Tongue (tissue), 3 donors: ENCODE measurements at places on chromosomes 7 and 10.

- DNase-seq: no peak
Observed at GRCh38 chr7:112331492-112331891, 118.8 kb upstream of the IFRD1 start.

DNA sequence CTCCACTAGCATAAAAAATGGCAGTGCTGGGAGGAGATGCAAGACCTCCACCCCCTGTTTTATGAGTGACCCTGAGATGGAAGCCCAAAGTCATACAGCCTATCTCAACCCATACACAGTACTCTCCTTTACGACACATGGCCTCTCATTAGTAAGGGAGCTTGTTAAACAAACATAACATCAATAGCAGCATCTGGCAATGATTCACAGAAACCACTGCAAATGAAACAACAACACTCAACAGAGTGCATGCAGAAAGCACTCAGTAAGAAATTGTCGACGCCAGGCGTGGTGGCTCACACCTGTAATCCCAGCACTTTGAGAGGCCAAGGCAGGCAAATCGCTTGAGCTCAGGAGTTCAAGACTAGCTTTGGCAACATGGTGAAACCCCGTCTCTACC is 27.5 kb upstream of the FIGNL1 start:
- DNase-seq: no peak

DNA sequence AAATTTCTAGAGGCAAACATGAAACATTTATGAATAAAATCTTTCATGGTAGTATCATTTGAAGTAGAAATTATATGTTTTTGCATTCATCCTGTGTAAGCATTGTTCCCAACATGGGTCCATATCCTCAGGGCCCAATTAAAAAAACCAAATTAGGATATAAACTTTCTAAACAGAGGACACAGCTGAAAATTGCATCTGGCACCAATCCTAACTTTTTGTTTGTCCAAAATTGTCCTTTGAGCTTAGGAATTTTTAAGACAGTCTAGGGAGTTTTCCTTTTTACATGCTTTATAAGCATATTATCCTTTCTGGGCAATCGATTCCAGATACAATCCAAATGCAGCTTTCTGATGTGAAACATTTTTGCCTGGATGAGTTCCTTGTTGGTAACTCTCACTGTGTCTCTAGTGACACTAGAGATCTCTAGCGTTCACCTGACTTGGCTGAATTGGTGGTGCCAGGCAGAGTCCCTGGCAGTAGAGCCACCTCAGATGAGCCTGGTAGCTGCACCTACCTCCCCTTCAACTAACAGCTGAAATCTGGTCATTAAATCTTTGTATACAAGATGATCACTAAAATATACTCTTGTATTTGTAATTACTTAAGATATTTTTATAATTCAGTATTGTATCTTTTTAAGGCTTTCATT is 137.6 kb upstream of the SAMD8 start:
- DNase-seq: peak; percentile 15

- DNase-seq: no peak
Observed at GRCh38 chr7:34087892-34088891, 182.9 kb downstream of the BMPER start.

DNA sequence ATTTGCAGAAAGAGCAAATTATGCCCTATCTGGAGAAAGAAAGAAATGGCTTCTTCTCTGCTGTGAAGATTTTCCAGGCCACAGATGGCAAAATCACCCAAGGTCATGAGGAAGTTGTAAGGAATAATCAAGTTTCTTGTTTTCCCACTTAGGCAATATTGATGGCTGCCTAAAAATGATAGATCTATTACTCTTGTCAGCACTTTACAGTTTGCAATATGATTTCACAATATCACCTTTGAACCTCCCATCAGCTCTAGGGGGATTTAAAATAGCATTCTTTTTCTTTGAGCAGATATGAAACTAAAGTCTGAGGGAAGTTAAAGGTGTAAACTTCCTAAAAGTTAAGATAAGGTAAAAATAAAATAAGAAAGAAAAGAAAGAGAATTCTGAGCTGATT is 6.7 kb downstream of the NPSR1 start:
- DNase-seq: no peak

DNA sequence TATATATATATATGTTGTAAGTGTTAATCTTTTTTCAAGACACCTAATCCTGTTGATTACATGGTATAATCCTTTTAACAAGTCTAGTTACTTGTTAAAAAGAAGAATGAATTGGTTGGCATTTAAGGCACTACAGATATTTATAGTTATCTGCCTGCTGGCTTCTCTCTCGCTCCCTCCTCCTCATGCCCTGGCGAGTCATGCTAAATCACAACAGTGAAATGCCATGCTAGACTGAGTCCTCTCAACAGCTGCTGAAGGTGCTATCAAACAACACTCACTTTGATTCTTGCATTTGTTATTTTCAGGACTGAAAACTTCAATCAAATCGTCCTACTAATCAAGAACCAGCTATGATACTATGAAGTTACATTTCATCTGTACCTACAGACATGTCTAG is 15.4 kb downstream of the NRAP start:
- peak; percentile 63 for DNase-seq

GRCh38 chr10:69321865-69322264 is 43.6 kb downstream of the HK1 start:
- DNase-seq: no peak

- peak; percentile 89 for DNase-seq
Observed at GRCh38 chr10:30812018-30812851, 182.7 kb upstream of the LYZL2 start.

DNA sequence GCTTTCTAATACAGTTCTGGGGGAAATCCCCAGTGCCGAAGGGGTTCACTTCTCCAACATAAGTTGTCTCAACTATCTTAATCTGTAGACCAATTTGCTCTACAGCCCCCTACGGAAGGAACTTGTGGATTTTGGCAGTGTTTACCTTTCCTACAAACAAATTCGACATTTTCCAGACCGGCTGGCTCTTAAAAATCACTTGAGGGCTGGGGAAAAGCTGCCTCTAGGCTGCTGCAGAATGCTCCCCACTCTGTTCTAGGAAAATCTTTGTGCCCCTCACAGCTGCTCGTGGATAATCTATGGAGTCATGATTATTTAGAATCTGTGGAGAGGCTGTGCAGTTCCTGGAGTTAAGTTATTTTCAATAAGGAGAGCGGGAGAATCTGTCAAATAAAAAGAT is 474.6 kb upstream of the FZD8 start:
- peak; percentile 83 for DNase-seq

- DNase-seq: peak; percentile 1
Observed at GRCh38 chr7:45511721-45512597, 62.2 kb upstream of the ADCY1 start.

DNA sequence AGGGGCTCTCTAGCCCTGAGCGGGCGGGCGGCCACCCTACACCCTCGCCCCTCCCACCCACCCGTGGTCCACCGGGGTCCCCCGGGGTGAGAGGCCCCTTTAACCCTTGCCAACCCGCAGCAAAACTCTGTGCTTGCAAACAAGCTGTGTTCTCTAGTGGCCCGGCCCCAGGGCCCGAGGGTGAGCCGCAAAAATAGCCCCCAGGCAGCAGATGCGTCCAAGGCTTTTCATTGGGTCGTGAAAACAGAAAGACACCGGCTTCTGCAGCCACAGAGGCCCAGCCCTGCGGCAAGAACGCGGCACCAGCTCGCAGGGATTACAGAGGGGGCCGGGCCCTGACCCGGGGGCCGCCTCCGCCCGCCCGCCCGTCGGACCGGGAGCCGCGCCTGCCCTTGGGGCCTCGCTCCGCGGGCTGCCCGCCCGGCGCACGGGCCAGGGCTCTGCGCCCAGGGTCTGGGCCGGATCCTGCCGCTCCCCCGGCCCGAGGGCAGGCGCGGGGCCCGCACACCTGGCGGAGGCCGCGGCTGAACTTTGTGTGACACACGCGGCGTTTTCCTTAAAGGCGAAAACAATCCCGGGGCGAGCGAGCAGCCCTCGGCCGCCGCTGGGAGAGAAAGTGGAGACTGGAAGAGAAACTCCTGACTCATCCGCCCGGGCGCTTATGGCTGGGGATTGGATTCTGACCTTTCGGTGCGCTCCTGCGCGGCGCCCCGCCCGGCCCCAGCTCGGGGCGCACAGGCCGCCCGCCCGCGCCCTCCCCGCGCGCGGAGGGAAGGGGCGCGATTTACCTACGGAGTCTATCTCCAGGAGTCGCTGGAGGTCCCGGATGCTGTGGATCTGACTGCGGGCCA is 2.8 kb downstream of the PDGFA start:
- peak; percentile 74 for DNase-seq

GRCh38 chr10:100359030-100359432 is 12.0 kb downstream of the SCD start:
- DNase-seq: no peak

- no peak for DNase-seq
Observed at GRCh38 chr10:114930320-114930719, 7.7 kb upstream of the TRUB1 start.

- DNase-seq: no peak
Observed at GRCh38 chr7:116464375-116464774, 35.2 kb upstream of the CAV2 start.
